ENCODE measurements at places on chromosomes 5 and 9. TPM values are rescaled to one million over a fixed set of nuclear protein-coding genes. Genes with fewer than 3 reads are reported as not detected.

The QRFP gene
- not detected for total RNA-seq

The MATR3 gene
- total RNA-seq: 255 TPM

The TMEM161B gene
- 20.6 TPM for total RNA-seq

The SELENOP gene
- 63.2 TPM for total RNA-seq

The RETREG1 gene
- total RNA-seq: 6.6 TPM

The PCDHB3 gene
- total RNA-seq: 0.77 TPM

The SMIM33 gene
- not detected for total RNA-seq

The GPR151 gene
- total RNA-seq: not detected

The IGFBPL1 gene
- total RNA-seq: 0.12 TPM

The TAF1L gene
- total RNA-seq: under 0.01 TPM

The LHX3 gene
- not detected for total RNA-seq

The CMBL gene
- total RNA-seq: 14.0 TPM

The ATP10B gene
- not detected for total RNA-seq

The FAM120A gene
- 106 TPM for total RNA-seq

The CA9 gene
- 8.6 TPM for total RNA-seq

The TNFSF15 gene
- total RNA-seq: 3.0 TPM

The GARNL3 gene
- 5.1 TPM for total RNA-seq

The TMC1 gene
- 2.1 TPM for total RNA-seq

The GMCL2 gene
- not detected for total RNA-seq

The PFN3 gene
- not detected for total RNA-seq

The MOB3B gene
- total RNA-seq: 0.12 TPM

The CSF1R gene
- total RNA-seq: 0.25 TPM

The PCDHGA5 gene
- 0.87 TPM for total RNA-seq

The SLC12A7 gene
- total RNA-seq: 17.6 TPM

Measured in uterine smooth muscle cell (primary cell).